Aorta (tissue), 5 donors: ENCODE measurements at places on chromosomes 12 and 14. TPM values are rescaled to one million over a fixed set of nuclear protein-coding genes. Genes with fewer than 3 reads are reported as not detected.
A peak's percentile ranks its signal among the peaks of the same experiment; 100 is the strongest.

GRCh38 chr12:10722502-10722904 lies 620 bp downstream of the YBX3 start:
- DNase-seq, result peak; percentile 89

DNA sequence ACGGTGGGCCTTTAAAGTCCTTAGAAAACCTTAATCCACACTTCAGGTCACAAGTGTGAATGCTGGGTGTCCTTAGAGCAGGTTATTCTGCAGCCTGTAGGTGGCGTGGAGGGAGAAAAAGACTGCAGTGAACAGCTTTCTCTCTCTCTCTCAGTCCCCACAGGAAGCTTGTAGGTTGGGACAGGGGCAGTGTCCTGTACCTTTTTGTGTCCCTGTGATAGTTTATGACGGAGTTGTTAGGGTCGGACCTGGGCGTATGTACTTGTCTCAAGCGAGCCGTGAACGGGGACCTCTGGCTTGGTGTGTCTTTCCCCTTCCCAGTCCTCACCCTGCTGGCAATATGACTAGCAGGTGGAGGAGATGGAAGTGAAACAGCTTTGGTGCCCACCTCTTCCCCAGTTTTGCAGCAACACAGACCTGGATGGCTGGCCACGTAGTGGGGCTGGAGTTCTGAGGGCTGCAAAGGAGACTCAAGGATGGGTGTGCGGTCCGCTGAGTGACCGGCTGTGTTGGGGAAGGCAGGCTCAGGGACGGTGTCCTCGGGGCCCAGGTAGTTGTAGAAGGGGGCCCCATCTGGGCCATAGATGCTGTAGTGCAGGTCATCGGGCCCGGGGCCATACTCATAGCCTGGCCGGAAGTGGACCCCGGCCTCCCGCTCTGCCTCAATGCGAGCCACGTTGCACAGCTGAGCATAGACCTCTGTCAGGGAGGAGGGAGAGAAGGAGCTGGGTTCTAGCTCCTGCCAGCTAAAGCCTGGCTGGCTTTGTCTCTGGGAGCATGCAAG lies 8.9 kb downstream of the ISCA2 start:
- DNase-seq, result peak; percentile 50

DNA sequence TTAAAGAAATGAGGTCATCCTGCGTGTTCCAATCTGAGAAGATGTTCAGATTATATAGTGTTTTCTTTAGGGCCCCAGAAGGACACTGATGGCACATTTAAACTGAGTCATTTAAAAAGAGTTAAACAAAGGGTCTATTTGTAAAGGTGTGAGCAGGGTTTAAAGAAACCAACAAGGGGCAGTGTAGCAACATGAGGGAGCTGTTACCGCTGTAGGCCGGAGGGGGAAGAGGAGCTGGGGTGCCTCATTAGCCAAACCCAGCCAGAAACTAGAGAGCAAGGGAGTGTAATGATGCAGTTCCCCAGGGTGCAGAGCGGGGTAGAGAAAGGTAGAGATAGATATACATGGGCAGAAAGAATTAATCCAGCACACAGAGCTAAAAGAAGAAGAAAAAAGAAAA lies 160.4 kb downstream of the TBX5 start:
- no peak for DNase-seq

DNA sequence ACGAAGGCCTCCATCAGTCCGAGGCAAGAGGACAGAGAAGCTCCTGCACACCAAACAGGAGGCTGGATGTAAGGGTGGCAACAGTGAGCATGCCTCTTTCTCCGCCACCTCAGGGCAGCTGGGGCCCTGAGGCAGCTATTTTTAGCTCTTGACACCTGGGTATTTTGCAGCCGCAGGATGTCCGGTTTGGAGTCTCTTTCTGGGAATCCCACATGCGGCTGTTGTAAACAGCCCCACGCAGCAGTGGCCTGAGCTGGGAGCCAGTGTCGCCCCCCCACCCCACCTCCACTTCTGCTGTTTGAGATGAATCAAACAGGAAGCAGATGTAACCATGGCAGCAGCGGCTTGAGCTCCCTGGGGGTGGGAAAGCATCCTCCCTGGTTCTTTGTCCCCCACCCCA lies 11.7 kb downstream of the HDAC7 start:
- DNase-seq, result peak; percentile 83

The ABCD2 gene
- 0.42 TPM for total RNA-seq

- DNase-seq, result no peak
These were observed 4.7 kb upstream of the TC2N start for GRCh38 chr14:91872011-91872501.

GRCh38 chr12:1767407-1768090 lies 52.8 kb upstream of the LRTM2 start:
- DNase-seq, result no peak

GRCh38 chr14:24861083-24861630 lies 188.8 kb downstream of the STXBP6 start:
- no peak for DNase-seq

The MYF5 gene
- not detected for total RNA-seq

DNA sequence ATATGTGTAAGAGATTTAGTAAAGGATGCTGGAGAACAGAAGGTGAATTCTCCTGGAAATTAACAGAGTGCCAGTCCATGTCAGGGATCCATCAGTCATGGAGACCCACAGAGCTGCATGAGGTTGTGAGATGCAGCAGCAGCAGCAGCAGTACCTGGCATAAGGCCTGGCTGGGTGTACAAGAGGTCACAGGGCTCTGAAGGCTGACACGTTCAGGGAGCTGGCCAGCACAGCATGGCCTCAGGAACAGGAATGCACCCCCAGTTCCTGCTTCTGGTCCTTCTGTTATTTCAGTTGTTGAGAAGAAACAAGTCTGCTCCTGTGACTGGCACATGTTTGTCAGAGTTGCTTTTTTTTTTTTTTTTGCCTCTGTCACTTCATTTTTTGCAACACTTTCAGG lies 210.8 kb downstream of the CNTN1 start:
- DNase-seq, result no peak

GRCh38 chr14:63032076-63032475 lies 13.2 kb downstream of the KCNH5 start:
- DNase-seq, result no peak

DNA sequence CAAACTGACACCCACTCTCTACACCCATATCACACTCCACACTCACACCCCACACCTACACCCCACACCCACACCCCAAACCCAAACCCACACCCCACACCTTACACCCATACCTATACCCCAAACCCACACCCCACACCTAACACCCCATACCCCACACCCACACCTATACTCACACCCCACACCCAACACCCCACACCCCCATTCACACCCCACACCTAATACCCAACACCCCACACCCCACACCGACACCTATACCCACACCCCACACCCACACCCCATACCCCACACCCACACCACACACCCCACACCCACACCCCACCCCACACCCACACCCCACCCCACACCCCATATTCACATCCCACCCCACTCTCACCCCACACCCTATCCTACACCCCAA lies 38.5 kb downstream of the TMEM120B start:
- no peak for DNase-seq

DNA sequence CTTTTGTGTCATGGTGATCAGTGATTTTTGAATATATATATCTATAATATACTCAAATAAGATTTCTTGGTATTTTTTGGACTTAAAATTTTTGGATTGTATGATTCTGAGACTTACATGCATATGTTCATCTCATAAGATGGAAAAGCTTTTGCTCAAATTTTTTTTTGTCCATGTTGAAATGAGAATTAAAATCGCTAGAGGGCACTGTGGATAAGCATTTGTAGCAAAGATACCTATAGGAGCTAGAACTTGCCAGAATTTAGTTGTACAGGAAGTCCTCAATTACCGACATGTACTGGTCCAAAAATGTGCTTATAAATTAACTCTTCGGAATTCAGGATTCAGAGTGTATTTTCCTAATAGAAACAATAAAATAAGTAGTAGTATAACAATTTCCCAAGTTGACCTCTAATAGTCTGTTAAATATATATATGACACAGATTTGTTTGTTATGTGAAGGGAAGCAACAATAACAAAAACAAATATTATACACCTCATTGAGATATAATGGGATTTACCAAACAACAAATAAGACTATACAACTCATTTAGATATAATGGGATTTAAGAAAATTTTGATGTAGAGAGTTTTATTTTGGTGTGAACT lies 179.6 kb downstream of the TMEM117 start:
- DNase-seq, result no peak

The ANO4 gene
- total RNA-seq, result 0.32 TPM

DNA sequence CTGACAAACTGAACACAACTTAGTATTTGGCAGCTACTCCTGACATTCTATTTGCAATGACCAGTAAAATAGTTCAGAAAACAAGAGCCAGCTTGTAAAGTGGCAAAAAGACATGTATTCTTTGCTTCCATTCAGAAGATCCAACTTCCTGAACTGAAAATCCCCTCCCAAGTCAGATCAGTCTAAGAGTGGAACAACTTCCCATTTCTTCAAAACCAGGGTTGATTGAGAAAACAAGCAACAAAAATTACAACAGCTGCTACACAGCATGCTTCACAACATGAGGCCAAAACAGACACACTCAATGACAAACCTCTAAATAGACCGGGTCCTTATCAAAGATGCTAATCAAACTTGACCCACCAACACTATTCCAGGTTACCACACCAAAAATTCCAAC lies 40.3 kb downstream of the CIT start:
- DNase-seq, result no peak

DNA sequence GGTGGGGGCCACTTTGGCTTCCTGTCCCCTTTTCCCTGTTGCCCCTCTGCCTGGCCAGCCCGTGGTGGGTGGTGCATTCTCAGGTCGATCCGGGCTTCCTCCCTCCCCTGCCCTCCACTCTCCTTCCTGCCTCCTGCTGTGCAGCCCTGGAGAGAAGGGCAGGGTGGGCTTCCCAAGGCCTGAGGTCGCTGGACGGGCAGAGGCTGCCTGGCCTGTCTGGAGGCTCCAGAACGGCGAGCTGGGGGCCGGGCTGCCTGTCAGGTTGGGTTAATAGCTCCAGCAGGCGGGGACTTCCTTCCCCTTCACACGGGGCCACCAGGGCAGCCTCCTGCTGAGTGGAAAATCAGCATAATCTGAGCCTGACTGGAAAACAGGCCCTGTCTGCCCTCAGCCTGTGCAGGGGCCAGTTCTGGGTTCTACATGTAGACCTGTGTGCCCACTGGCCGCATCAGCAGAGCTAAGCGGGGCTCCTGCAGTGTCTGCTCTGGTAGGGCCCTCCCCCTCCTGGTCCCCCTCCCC lies 11.3 kb downstream of the KIF26A start:
- no peak for DNase-seq

The AMHR2 gene
- not detected for total RNA-seq

GRCh38 chr12:124865728-124866127 lies 2.1 kb upstream of the SCARB1 start:
- DNase-seq, result no peak

The TSPAN19 gene
- total RNA-seq, result not detected

GRCh38 chr12:51417826-51418225 lies 6.8 kb upstream of the SLC4A8 start:
- no peak for DNase-seq

DNA sequence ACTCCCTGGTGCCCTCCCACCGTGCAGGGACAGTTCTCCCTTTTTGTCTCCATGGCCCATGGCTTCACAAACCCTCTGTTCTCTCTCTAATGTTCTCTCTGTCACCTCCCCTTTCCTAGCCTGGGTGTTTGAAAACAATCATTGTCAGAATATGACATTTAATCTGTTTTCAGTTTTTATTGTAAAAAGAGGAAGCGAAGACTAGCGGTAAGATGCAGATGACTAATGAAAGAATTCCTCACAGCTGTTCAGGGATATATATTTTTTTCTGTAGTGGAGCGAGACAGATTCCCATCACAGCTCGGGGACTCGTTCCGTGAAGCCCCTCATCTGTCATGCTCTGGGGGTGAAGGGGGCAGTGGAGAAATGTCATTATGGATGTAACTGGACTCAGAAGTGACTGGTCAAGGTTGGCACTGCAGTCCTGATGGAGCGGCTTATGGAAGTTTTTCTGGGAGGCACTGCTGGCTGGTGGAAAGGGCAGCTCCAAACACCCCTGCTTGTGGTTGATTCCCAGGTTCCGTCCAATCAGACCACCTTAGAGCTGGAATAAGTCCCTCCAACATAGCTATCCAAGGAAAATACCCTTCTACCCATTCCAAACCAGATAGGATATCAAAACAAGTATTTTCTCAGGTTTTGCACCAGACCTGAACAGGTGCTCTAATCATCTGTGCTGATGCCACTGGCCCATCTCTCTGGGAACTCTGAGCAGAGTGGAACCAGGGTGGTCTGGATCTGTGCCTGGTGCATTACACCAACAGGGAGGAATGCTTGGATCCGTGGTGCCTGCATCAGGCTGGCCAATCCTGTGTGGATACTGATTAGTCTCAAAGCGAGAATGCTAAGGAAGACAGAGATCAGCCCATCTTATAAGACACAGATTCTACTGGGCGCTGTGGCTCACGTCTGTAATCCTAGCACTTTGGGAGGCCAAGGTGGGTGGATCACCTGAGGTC lies 84.7 kb downstream of the GPATCH2L start:
- no peak for DNase-seq

The OTX2 gene
- not detected for total RNA-seq

DNA sequence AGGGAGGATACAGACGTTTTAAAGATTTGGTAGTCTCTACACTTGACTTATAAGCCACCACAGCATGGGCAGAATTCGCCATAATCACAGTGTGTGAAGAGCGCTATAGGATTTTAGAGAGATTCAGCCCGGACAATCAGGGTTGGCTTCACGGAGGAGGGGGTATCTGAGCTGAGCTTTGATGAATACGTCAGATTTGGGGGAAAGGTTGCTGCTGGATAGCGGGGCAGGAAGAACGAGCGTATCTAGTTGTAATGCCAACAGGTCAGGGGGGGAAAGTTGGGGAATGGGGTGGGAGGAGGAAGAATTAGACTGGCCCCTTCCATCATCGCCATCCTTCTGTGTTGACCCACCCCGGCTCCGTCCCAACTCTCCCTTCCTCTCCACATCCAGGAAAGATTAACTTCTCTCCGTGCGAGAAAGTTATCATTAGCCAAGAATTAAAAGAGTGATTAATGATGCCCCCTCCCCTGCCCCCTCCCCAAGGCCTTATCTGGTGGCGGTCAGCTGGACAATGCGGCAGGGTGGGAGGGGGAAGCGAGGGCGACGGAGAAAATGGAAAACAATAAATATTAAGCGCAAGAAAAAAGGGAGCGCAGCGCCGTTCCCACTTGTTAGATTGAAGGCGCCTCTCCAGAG lies 13.5 kb upstream of the GPATCH2L start:
- DNase-seq, result no peak

The PNP gene
- total RNA-seq, result 46.2 TPM

GRCh38 chr14:100408350-100409002 lies 85.3 kb downstream of the SLC25A47 start:
- peak; percentile 28 for DNase-seq

GRCh38 chr12:114096461-114096860 lies 130.3 kb upstream of the RBM19 start:
- DNase-seq, result no peak

- DNase-seq, result no peak
These were observed 73.0 kb downstream of the IQSEC3 start for GRCh38 chr12:139585-139984.
